ENCODE measurements at places on chromosomes 2 and 18.

- no peak for DNase-seq
Measured at GRCh38 chr2:118520246-118520645, 327.2 kb downstream of the EN1 start.

DNA sequence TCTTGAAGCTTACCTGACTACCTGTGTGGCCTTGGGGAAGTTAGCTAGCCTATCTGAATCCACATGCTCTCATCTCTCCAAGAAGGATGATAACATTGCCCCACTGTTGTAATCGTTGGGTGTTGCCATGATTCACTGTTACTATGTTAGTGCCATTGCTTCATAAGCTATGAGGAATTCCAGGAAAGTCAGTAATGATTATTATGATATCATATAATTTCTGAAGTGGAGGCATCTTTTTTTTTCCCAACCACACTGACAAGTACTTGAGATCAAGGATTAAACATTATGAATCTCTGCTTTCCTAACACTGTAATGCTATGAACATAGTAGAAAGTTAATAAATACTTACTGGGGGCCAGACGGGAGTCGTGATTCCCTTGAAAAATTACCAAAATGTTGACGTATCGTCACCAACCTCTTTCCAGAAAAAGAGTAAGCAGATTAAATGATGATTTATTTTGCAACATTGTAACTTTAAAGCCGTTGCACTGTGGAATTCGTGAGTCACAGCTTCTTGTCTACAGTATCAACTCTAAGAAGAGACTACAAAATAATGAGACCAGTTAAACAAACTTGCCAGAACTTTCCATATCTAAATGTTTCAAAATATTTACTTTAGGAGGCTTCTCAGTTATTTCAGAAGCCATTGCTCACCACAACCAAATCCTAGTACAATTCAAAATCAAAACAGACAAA is 459.9 kb downstream of the PIK3C3 start:
- DNase-seq = no peak

DNA sequence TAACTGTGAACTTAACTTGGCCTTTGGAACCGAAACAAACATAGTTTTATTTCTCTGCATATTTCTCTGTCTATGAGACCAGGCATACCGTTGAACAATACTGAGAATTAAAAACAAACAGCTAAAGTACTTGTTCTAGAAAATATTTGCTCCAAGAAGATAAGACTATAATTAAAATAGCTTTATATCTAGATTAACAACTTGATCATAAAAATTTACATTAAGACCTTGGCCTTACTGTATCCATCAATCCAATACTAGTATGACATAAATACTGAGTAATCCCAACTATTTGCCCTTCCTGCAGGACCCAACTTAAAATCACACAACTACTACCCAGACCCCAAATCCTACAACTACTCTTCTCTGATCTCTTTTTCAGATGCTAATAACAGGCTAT is 260.9 kb downstream of the RIT2 start:
- no peak for DNase-seq

- no peak for DNase-seq
Measured at GRCh38 chr2:128868686-128869551, 550.3 kb upstream of the HS6ST1 start.

DNA sequence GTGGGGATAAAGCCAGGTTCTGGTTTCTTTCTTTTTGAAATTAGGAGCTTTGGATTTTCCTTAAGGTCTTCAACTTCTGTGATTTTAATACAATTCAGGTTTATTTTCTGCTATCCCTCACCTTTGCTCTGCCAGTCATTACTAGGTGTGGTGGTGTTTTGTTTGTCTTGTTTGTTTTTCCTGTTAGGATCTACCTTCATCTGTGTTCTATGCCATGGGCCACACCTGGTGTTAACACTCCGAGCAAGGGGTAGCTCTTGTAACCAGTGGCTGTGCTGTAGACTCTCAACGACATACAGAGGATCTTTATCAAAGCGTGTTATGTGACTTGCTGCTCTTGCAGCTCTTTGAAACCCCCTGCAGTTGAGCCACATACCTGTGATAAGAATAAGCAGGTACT is 38.6 kb downstream of the MGAT5 start:
- DNase-seq = no peak

DNA sequence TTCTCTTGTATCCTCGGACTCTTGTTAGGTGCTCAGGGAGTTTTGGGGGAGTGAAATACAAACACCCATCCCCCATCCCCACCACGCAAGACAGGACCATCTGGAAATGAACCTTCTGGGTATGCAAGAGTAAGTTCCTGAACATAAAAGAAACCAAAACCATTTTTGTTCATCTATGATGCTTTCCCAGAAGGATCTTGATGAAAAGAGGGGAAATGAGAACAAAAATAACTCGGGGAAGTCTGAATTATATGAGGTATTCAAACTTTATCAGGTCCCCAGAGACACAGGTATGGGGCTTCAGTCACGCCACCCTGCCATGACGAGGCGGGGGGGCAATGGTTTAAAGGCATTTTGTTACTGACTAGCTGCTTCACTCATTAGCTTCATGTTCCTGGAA is 68.6 kb upstream of the DNMT3A start:
- DNase-seq = no peak

DNA sequence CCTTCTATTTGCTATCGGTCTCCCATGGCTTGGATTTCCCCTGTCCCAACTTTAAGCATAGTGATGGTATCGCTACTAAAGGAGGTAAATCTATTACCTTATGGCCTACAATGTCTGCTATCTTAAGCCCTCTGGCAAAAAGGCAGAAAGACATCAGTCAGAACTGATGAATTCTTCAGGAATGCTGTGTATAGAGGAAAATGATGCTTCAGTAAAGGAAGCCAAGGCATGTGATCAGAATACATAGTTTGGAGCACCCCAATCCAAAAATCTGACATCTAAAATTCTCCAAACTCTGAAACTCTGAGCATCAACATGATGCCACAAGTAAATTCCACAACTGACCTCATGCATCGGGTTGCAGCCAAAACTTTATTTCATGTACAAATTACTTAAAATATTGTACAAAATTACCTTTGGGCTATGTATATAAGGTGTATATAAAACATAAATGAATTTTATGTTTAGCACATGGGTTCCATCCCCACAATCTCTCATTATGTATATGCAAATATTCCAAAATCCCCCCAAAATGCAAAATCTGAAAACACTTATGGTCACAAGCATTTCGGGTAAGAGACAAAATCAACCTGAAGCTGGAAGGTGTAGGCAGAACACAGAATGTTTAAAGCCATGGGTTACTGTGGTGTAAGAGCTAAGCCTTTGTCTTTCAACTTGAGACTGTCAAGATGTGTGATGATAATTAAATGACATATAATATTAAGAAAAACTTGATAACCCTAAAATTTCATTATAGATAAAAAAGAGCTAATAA is 66.2 kb downstream of the CUL3 start:
- no peak for DNase-seq

- no peak for DNase-seq
Measured at GRCh38 chr2:233156001-233156400, 95.5 kb upstream of the ATG16L1 start.

- no peak for DNase-seq
Measured at GRCh38 chr2:65164426-65164891, 34.6 kb upstream of the RAB1A start.

DNA sequence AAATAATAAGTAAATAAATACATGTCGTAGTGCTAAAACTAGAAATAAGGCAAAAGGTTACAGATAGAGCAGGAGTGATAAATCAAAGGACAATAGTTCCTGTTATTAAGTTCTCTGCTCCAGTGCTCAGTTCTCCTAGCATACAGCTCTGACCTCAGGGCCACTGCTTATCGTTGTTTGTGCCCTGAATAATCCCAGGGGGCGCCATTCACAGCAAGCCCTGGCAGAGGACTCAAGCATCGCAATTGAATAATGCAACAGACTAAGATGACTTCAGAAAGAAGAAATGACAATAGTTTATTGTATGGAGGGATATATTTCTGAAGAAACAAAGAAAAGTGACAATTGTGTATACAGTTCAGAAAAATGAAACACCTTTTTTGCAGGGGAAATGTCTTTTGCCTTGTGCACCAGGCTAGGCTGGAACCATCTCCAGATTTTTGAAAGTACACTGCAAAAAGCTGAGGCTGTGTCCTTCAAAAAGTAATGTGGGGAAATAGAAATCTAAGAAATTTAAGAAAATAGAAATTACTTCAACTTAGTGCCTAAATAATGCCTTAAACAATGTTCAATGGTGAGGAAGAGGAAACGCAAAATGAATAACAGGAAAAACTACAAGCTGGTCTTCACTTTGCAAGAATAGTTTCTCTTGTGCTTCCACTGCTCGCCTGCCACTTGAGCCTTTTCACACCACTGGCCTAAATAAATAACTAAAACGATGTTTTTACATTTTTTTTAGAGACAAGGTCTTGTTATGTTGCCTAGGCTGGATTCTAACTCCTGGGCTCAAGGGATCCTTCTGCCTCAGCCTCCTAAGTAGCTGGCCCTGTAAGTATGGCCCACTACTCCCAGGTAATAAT is 19.0 kb upstream of the CCNYL1 start:
- peak; percentile 19 for DNase-seq

DNA sequence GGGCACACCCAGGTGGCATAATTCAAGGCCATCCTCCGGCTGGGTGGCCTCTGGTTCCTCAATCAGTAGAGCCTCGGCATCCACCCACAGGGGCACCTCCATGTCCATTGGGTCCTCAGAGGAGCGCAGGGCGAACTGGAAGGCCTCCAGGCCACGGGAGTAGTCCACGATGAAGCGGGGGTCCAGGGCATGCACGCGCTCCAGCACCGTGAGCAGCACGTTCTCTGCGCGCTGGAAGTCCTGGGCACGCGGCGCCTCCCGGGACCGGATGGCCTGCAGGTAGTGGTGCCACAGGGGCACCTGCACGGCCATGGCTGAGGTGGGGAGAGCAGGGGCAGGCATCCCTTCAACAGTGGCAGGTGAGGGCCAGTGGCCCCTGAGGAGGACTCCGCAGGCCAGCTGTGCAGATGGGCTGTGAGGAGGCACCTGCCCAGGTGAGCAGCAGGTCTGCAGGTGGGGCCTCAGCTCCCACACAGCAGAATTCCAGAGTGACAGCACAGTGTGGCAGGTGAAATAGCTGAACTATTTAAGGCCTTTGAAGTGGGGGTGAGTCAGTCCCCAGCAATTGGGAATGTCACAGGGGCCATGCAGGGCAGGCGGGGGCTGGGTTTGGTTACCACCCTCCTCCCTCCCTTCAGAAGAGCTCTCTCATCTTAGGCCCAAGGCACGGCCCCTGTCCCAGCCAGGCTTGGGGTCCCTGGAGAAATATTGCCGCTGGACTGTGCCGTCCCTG is at the start of gene MAB21L4:
MAB21L4 (minus strand) TSS at position 501 of the 733 bp plus-strand sequence; CDS start at position 342, 159 bp downstream.
- no peak for DNase-seq

DNA sequence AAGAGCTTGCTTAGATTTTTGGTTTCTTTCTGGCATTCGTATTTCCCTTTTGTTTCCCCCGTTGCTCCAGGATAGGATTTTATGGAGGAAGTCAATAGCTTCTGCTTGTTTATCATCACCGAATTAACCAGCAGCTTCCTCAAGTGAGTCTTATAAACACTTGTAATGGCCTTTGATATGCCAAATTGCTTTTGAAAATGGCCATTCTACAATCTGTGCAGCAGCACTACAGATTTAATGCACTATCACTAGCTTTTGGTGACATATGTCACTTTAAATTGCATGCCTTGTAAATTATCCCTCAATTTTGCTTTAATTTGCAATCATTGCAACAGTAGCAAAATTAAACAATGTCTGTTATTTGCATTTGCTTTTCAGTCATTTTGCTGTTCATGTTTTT is 774.7 kb downstream of the METTL4 start:
- no peak for DNase-seq
